HEK293T (cell line): ENCODE measurements at places on chromosomes 6 and 20.

DNA sequence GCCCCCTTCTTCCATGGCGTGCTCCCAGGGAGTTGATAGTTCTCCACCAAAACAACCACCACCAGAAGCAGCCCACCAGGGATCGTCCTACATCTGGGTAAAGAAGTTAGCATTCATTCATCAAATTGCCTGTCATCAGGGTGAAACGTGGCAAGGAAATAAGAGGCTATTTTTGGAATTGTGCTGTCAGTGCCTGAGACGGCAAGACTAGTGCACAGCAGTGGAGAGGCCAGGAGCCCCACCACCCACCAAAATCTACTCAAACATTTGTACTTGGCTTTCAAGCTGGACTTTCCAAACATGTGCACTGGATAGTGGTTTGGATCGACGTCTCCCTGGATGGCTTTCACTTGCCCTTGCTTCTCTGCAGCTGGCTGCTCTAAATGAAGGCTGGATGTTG is 44.8 kb downstream of the TXNDC5 start:
- no peak for DNase-seq

GRCh38 chr6:147438758-147439528 is 69.5 kb upstream of the SAMD5 start:
- DNase-seq, result no peak

GRCh38 chr6:109342506-109342905 is 39.8 kb downstream of the CD164 start:
- DNase-seq, result no peak

- DNase-seq, result no peak
Observed at GRCh38 chr6:148934961-148935360, 188.1 kb downstream of the UST start.

DNA sequence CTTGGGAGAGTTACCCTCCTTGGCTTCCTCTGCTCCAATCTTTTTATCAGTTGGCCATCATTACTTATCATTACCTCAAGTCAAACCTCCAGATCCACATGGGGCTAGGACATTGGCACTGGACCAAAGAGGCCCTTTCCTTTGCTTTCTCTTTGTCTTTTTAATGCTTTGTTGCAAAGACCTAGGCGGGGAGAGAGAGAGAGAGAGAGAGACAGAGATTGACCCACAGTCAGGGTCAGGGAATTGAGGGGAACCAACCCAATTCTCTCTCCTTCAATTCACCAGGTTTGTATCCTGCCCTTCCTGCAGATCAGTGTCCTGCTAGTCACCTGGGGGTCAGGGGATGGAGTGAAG is 3.5 kb upstream of the VEGFA start:
- DNase-seq, result no peak

GRCh38 chr6:163419413-163420288 is 5.1 kb downstream of the QKI start:
- no peak for DNase-seq

DNA sequence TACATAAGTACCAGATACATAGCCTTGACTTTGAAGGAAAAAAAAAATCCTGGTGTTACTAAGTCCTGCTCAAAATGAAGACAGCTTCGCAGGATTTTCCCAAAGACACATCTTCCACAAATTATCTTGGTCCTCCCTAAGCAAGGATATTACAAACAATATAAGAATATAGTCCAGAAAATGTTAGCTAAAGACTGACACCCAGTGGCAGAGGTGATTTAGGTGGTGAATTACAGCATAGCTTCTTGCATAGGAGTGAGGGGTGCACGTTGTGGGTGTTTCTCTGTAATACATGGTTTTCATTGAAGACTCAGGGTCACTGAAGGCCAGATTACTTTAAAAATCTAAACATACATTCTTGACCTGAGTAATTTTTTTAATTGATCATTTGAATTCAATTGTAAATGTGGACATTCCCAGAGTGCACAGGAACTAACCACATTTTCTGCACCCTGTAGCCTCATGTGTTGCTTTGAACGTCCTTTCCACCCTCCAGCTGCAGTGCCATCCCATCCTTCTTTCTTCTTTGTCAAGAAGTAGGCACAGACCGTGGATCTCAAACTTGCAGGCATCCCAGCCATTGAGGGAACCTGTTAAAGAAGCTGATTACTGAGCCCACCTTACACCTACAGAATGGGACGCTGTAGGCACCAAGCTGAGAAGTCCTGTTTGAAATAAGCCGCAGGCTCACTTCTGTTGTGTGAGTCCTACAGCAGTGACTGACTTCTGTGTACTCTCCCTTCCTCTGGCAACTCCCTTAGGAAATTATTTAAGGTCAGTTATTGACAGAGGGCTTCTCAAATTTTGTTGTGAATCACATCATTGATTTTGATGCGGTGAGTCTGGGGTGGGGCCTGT is 102.6 kb downstream of the PERP start:
- peak; percentile 43 for DNase-seq

DNA sequence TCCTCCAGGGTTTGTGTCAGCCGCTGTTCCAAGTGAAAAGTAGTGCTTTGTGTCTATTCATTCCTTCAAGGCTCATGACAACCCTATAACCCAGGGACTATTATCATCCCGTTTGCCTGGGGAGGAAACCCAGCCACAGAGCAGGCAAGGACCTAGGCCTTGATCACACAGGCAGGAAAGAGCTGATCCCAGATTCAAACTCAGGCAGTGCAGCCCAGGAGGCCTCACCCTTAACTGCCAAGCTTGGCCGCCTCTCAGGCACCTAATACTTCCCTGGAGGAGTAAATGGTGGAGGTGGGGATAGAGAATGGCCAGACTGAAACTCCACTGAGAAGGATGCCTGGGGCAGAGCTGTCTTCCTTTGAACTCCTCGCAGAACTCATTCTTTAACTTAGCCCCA is 215.1 kb upstream of the QKI start:
- DNase-seq, result no peak

DNA sequence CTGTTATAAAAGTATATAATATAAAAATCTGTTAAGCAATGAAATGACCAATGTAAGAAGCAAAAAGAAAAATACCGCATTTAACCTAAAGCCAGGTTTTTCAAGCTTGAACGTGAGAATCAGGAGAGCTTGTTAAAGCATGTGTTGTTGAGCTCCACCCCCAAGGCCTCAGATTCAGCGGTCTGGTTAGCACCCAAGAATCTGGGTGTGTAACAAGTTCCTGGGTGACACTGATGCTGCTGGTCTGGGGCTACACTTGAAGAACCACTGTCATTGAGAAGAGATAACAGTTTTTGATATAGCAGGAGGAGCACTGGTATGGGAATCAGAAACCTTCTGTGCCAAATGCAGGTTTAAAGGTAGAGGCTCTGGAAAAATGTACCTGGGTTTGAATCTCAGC is 154.0 kb downstream of the ID4 start:
- DNase-seq, result no peak

GRCh38 chr6:151534576-151534975 is 40.8 kb downstream of the CCDC170 start:
- DNase-seq, result no peak

GRCh38 chr6:4287811-4288244 is 152.5 kb upstream of the ECI2 start:
- no peak for DNase-seq

GRCh38 chr6:137661601-137662000 is 167.4 kb upstream of the OLIG3 start:
- no peak for DNase-seq

- DNase-seq, result no peak
Observed at GRCh38 chr6:39322306-39322850, at the start of gene KCNK16. TSS of gene KCNK16 (minus strand) at chr6:39322702. CDS start at chr6:39322540, 162 bp downstream.

GRCh38 chr6:22334778-22335177 is 37.9 kb upstream of the PRL start:
- DNase-seq, result no peak

DNA sequence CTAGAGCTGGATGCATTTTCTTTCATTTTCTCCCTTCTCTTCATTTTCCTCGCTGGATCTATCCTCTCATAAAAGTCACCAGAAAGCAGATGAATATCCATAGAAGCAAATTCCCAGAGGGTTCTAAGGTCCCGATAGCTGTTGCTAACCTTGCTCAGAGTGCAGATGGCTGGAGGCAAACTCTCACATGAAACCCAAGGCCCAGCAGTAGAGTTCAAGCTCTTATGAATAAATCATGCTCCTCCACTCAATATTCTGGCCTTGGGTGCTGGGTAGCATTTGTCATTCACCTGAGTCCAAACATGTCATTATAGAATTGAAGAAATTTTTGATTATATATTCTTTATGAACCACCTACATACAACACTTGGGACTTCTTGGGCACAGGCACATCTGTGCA is 539.7 kb upstream of the MARCKS start:
- DNase-seq, result no peak

DNA sequence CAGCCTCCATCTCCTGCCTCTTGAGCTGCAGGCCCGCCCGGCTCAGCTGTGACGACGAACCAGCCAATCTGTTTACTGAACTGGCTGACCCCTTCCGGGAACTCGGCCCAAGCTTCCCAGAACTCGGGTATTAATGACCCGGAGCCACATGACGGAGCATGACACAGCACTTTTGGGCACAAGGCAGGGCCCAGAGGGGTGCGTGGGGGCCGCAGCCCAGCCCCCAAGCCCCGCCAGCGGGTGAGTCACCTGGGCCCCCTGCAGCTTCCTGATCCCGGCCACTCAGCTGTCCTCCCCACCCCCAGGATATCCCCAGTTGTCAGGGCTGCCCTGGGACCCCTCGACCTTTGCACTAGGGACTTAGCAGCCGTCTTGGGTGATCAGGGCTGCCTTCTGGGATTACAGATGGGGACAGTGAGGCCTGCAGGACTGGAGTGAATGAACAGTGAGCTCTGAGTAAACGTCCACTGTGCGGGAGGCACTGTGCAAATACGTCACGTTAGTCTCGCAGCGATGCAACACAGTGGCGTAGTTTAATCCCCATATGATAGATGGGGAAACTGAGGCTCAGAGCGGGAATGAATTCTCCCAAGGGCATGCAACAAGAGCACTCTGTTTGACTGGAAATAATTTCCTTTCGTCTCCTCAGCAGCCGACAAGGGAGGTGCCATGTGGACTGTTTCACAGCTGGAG is 102.1 kb downstream of the CEBPB start:
- DNase-seq, result no peak

DNA sequence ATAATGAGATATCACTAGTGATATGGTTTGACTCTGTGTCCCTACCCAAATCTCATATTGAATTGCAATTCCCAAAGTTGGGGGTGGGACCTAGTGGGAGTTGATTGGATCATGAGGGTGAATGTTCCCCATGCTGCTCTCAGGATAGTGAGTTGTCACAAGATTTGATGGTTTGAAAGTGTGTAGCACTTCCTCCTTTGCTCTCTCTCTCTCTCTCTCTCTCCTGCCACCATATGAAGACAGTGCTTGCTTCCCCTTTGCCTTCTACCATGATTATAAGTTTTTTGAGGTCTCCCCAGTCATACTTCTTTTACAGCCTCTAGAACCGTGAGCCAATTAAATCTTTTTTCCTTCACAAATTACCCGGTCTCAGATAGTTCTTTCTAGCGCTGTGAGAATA is 1002.0 kb upstream of the ADGRB3 start:
- DNase-seq, result no peak

- no peak for DNase-seq
Observed at GRCh38 chr6:156879186-156879585, 102.0 kb downstream of the ARID1B start.

DNA sequence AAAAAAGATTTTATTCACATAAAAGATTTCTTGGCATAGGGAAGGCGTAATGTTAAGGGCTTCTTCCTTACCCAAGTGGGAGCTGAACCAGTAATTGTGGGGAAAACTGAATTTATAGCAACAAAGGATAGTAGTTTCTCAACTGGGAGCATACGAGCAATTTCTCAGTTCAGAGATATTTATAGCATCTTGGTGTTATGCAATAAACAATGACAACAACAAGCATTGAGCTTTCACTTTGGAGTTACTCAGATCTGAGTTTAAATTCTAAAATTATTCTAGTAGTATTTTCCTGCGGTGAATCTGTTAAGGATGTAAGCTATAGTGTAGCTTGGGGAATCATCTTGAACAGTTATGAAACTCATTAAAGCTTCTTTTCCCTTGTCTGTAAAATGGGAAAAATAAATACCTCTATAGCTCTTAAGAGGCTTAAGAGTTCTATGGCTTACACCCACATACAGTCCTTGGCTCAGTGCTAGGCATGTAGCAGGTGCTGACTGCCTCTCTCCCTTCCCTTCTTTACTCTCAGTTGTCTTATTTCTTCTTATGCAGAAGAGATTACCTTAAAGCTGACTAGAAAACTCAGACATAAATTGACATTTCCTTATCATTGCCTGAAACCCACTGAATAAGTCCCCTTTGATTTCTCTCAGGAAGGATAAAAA is 58.8 kb downstream of the SAMD5 start:
- no peak for DNase-seq

DNA sequence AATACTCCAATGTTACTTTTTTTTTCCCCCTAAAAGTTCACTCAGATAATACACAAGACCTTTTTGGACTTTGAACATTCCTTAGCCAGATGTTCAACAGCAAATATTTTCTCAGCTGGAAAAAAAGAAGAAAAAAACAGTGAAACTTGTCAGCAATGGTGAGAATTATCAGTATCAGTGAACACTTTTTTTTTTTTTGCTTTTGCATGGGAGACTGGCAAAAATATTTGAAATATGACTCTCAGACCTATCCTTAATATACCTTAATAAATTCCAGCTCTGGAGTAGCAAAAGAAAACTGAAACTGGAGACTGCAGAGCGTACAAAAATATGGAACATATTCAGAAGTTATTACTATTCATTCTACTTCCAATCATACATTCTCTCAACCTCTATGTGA is 92.3 kb downstream of the RFPL4B start:
- DNase-seq, result no peak

DNA sequence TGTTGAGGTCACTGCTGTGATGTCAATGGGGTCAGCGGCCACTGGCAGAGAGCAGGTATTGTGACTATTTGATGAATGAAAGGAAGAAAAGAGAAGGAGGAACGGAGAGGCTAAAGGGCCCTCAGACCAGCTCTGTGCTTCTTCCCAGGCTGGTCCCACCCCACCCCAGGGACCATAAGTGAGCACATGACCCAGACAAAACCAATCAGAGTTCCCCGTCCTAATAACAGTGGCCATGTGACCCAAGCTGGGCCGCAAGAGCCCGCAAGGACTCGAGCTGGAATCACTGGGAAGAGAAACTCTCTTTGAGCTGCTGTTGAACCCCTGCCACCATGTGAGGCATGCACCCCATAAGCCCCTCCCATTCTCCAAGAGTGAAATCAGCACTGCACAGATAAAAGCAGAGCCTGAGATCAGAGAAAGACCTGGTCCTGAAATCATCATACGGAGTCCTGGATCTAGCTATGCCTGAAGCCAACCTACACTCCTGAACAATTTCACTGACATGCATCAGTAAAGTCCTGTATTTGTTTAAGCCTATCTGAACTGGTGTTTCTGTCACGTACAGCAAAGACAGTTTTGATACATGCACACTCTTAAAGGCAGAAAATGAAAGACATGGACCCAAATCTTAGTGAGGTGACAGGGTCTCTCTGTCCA is 90.2 kb downstream of the PREX1 start:
- no peak for DNase-seq

DNA sequence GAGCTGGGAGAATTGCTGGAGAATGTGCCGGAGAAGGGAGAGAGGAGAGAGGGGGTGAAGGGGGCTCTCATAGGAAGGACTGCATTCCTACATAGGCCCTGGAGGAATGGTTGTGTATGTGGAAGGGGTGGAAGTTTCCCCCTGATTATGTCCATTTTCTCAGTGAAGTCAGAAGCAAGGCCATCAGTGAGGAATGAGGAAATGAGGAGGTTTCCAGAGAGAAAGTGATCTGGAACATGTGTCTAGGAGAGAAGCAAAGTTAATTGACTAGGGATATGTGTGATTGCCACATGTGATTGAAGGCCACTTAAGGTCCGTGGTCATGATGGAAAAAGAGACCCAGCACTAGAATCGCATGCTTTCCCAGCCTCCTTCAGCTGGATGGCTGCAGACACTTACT is 42.3 kb downstream of the TBPL1 start:
- no peak for DNase-seq
